ENCODE measurements at places on chromosomes 12 and 14.

DNA sequence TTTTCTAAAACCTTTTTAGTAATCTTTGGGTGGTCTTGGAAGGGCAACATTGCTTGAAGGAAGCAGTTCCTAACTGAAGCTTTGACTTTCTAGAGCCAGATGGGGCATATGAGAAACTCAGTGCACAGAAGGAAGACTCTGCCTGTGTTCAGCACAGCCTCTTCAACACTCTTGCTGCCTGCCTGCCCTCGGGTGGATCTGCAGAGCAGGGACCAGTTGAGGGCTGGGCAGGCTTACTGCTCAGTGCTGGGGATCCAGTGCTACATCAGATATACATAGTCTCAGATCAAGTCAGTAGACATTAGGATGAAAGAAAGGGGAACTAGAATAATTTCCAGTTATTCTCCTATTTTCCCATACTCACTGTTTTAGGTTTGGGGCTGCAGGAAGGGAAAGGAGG is 29.5 kb upstream of the TMX1 start:
- no peak for DNase-seq

GRCh38 chr14:100275214-100275613 is 31.0 kb downstream of the SLC25A29 start:
- H3K4me3 ChIP-seq = no peak overlapping the region
- H3K4me1 ChIP-seq = peaks cover 37% of the 10 kb centered on the region
- peaks cover 37% of the 10 kb centered on the region for H3K36me3 ChIP-seq
- H3K27me3 ChIP-seq = no peaks in the 10 kb centered on the region
- no peak for DNase-seq
- no peak overlapping the region for H3K27ac ChIP-seq

GRCh38 chr12:55736780-55737580 is 5.9 kb upstream of the GDF11 start:
- peak; percentile 45 for DNase-seq
- H3K4me1 ChIP-seq = peaks cover 23% of the 10 kb centered on the region
- H3K36me3 ChIP-seq = no peaks in the 10 kb centered on the region
- peak overlapping the region; percentile 74 for H3K27ac ChIP-seq
- H3K27me3 ChIP-seq = no peaks in the 10 kb centered on the region
- peak overlapping the region; percentile 69 for H3K4me3 ChIP-seq

GRCh38 chr12:54634795-54635194 is at the start of gene LACRT:
LACRT (minus strand) TSS chr12:54634895; CDS start chr12:54634841, 54 bp downstream.
- H3K4me3 ChIP-seq = no peak within 1 kb of the TSS
- DNase-seq = no peak
- H3K27me3 ChIP-seq = peaks cover 4% of the 10 kb centered on the region
- no peaks in the 10 kb centered on the region for H3K4me1 ChIP-seq
- H3K27ac ChIP-seq = no peak within 1 kb of the TSS

All from activated T-helper 2 cell treated with anti-CD3 and anti-CD28 coated beads, Interferon-gamma antibody, Interleukin-2, Interleukin-4, amounts not matched to agents 10 μg/mL and 5 μg/mL and 100 μg/mL, durations not matched to agents 14 hours and 24 hours and 36 hours (primary cell).